NCI-H526 treated with DMSO at 0.1 percent for 48 hours (cell line): ENCODE measurements at places on chromosomes 5 and 9.

DNA sequence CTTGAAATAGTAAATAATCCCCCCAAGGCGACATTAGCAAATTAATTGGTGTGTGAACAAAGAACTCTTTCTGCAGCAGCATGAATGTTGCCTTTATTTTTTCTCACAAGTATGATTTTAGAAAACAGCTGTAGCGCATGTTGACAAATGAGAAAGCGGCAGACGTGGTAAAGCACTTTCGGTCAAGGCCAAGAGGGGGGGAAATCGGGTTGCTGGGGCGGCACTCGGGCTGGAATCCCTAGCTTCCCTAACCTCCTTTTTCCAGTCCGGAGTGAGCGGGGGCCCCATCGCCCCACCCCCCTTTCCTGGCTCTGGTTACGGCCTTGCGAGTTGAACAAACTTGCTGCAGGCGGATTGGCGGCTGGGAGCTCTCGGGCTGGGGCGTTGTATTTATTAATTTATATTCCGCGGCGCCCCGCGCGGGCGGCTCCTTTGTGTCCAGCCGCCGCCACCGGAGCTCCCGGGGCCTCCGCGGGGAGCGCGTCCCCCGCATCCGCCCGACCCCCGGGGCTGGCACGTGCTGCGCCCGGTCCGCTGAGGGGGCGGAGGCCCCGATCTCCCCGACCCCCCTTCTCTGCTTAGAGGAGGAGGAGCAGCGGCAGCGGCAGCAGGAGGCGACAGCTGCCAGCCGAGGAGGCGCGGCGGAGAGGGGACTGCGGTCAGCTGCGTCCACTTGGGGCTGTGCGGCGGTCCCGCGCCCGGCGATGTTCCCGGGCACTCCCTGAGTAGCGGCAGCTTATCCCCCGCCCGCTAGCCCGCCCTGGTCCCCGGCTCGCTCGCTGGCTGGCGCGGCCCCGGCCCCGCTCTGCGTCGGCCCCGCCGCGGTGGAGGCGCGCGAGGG lies at the start of gene RHOBTB3:
TSS of gene RHOBTB3 (plus strand) at position 607 of the 841 bp plus-strand sequence. CDS start 347 bp downstream, outside the sequence.
- peak; percentile 28 for DNase-seq

DNA sequence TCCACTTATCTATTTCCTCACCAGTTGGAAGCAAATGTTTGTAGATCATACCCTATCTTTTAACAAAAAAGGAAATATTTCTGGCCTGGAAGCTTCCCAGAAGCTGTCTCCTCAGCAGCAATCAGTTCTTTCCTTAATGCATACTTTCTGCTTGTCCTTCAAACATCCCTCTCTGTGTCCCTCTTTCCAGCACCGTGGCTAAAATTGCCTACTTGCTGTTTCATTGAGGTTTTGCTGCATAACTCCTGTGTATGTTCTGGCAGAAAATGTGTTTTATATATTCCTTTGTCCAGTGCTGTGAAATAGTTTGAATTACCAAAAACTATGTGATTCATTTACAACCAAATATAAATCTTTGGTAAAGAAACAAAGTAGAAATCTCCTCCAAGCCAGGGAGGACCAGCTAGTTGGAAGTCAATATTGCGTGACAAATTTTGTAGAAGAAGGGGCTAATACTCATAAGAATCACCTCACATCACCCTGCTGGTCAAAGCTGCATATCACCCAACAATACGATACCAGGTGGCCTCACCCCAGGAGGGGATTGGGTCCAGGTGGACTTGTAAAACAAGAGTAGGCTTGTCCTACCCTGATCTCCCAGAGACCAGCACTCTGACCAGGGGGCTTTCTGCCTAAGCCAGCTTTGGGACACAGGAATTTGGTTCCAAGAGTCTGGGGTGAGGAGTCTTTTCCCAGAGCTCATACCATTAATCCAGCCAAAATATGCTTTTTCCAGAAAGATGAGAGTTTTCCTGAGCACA lies 198.4 kb upstream of the SNX2 start:
- no peak for DNase-seq

GRCh38 chr5:77987988-77988387 lies 211.8 kb upstream of the TBCA start:
- no peak for DNase-seq

DNA sequence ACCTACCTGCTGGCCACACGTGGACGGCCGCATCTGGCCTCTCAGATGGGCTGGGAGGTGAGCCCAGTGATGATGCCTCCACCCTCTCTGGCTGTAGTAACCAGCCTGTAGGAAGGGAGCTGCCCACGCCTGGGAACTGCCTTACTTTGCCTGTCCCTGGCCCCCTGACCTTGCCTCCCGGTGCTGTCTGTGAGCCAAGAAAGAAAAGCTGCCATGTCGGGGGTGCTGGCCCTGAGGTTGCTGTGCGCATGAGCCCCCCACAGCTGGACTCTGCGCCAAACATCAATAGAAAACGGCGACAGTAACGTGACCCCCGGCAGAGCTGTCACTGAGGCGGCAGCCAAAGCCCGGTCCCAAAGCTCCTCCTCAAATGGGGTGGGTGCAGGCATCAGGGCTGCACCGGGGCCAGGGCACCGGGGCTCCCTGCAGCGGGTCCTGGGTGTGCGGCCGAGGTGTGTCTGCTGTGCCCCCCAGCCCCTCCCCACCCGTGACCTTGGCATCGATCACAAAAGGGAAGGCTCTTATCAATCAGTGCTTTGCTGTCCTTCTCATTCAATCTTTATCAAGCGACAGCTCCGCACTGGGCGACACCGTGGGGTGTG lies 15.3 kb upstream of the SLC9A3 start:
- no peak for DNase-seq

GRCh38 chr9:132877824-132878694 lies at the start of gene AK8:
Gene AK8 (minus strand): TSS chr9:132878284. CDS start chr9:132878255, 29 bp downstream.
- DNase-seq = no peak

- no peak for DNase-seq
These were observed 5.5 kb downstream of the EXOSC2 start for GRCh38 chr9:130699047-130699446.

DNA sequence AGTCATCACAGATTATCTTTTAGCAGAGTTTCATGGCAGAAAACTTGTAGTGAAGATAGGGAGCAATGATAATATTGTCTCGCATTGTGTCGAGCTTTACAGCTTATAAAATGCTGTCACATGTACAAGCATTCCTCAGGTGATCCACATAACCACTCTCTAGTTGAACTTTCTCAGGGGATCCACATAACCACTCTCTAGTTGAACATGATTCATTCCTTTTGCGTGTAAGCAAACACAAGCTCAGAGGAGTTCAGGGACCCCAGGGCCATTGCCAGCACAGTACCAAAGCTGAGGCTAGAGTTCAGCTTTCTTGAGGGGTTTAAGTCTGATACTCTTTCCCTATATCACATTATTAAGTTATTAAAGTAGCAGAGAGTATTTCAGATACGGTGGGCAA lies 86.7 kb downstream of the CDH6 start:
- no peak for DNase-seq

DNA sequence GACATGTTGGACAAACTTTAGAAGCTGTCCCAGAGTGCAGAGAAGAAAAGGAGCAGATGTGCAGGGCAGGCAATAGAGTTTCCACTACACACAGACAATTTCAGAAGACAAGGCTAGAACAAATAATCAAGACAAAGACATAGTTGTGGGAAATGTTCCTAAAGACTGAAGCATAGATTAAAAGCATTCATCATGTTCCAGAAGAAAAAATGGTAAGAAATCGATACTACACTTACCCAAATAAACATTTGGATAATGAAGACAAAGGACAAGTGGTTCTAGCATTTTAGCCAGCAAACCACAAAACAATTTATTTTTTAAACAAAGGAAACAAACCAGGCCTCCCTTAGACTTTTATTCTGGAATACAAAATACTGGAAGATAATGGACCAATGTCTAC lies 97.9 kb downstream of the FSTL4 start:
- no peak for DNase-seq

DNA sequence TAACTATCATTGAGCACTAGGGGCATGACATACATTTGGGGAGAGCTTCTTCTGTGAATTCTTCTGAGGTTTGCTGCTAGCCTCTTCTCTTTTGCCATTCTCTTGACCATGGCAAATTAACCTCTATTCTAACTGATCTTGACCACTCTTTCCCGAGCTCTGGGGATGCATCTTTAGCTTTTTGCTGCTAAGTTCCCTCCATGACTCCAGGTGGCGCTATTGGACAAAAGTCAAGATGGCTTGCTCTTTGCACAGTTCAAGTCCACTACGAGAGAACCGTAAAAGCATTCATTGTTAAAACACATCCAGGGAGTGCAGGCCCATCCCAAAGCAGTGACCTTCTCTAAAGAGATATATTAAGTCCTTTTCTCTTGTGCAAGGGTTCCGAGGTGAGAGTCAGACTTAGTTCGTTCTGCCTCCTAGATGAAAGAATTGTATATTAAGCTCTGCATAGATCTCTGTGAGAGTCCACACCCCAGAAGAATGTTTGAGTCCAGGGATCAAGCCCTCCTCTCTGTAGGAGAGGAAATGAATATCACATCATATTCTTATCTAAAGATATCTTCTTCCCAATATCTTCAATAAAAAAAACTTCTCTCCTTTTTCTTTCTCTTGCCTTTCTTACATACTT lies 1152.9 kb upstream of the CDH6 start:
- DNase-seq = peak; percentile 22
